ENCODE measurements at places on chromosomes 6 and 20.

GRCh38 chr20:33465481-33466302 is 22.1 kb upstream of the SNTA1 start:
- DNase-seq: no peak

- DNase-seq: peak; percentile 85
Measured at GRCh38 chr6:111805511-111806164, 67.6 kb downstream of the FYN start.

DNA sequence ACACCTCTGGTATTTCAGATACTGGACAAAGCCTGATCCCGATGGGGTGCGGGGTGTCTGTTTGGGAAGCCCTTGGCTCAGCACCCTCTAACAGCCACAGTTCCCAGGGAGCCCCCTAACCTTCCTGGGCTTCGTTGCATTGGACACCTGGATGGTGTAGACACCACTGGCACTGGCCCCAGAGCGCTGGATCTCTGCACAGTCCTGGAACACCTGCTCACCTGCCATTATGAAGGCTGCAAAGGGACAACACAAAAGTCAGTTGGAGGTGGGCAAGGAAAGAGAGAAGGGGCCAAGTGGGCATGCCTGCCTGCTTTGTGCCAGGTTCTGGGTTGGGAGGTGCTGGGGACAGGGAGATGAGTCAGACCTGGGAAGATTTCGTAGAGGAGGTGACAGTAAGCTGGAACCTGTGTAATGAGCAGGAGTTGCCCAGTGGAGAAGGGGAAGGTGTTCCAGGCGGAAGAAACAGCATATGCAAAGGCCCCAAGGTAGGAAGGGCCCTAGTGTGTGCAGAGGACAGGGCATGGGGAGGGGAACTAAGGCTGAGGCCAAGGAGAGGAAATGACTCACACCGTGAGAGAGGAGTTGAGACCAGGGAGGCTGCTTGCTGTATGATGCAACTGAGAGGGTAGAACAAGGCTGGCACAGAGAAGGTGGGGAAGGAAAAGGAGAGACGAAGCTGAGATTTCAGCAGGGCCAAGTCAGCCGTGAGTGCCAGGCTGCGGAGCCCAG is 34.9 kb downstream of the ANGPT4 start:
- peak; percentile 77 for DNase-seq

DNA sequence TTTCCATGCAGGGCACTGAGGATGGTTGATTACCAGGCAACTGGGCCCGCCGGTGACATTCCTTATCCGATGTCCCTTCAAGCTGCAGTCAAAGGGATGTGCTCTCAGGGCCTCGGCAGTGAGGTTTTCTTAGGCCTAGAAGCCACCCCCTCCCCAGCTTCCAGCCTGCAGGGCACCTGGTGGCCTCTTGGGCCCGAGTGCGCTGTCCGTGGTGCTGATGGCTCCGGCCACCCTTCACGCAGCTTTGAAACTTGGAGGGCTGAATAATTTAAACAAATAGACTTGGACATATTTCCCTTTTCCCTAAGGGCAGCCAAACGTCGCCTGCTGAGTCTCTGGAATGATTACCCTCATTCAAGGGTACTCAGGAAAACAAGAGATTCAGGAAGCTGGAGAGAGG is 8.9 kb upstream of the MLN start:
- peak; percentile 65 for DNase-seq

DNA sequence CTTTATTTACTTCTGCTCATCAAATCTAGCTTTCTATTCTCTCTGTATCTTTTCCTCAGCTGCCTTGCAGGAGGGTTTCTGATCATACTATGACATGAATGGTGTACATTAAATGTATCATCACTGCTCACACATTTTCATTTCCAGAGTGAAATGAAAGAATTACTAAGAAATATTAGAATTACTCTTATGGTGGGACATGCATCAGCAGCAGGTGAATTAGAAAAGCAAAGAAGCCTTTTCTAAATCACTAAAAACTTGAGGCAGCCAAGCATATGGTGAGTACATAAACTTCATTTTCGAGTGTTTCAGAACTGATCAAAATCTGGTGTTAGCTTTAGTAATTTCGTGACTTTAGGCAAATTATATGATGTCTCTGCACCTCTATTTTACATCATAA is 23.6 kb downstream of the IL17A start:
- DNase-seq: no peak

DNA sequence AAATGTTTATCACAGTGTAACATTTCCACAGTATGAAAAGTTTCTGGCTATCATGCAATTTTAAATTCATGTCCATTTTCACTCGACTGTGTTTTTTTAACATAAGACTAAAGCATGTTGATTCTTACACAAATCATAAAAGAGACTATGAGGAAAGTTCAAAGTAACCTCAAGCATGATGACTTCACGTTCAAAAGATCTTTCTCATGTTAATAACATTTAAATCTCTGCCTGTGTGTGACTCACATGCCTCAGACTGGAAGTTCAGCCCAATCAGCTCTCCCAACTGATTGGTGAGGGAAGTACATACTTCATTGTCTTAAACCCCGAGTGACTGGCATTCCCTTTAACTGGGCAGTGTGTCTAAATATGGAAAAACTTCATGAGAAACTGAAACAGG is 37.4 kb downstream of the ATXN1 start:
- DNase-seq: peak; percentile 97

GRCh38 chr6:170316071-170316470 is 9.5 kb downstream of the FAM120B start:
- DNase-seq: peak; percentile 59

DNA sequence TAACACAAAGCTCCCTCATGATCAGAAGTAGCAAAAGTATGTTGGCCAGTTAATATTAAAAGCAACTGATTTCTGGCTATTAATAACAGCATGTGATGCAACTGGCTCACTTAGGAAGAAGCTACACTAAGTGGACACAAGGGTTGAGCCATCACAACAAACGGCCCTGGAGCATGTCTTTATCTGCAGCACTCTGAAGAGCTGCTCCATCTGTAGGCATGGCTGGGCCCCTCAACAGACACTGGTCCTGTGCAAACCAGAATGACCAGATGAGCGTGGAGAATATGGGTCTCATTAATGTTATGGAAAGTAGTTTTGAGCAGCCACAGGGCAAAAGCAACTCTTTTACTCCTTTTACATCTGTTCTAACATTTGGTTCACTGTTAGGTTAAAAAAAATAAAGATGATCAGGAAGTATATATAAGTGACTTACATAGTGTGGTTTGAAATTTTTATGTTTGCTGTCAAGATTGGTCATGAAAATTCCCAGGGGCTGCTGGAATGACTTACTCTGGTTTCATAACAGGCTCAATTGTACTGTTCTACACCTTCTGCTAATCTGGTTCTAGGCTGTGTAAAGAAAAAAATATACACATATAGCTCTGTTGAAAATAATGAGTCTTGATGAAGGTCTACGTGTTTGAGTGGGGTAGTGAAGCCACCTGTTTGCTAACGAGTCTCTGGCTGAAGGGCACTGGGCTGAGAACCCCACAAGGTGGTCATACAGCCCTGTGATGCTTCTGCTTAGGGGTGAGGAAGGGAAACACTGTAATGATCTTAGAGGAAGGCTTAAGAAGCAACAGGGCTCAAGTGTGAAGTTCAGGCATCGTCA is 58.1 kb downstream of the INSM1 start:
- DNase-seq: no peak

DNA sequence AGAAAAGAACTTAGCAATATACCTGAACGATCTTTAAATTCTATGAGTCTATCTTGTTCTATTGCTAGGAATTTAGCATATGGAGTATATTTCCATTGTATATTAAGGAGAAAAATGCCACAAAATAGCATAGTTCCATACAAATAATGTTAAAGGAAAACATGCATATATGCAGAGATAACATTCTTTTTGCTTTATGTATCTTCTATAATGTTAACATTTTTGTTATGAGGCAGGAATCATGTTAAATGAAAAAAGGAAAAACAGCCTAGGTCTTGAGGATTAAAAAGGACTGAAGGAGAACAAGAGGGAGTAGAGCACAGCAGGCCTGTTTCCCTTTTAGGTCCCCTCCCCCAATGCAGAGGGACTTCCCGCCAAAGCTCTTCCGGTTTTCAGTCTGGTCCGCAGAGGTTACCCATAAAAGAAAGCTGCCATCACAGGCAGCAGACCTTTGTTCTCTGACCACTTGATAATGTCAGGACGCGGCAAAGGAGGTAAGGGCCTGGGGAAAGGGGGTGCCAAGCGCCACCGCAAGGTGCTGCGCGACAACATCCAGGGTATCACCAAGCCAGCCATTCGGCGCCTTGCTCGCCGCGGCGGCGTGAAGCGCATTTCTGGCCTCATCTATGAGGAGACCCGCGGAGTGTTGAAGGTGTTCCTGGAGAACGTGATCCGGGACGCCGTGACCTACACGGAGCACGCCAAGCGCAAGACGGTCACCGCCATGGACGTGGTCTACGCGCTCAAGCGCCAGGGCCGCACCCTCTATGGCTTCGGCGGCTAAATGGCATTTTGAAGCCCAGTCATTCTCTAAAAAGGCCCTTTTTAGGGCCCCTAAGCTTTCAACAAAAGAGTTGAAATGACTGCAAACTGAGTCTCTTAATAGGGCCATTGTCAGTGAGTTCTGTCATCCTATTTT is 108.4 kb upstream of the PRSS16 start:
- peak; percentile 83 for DNase-seq

- DNase-seq: peak; percentile 60
Measured at GRCh38 chr20:50110141-50111047, 2.6 kb downstream of the UBE2V1 start.

DNA sequence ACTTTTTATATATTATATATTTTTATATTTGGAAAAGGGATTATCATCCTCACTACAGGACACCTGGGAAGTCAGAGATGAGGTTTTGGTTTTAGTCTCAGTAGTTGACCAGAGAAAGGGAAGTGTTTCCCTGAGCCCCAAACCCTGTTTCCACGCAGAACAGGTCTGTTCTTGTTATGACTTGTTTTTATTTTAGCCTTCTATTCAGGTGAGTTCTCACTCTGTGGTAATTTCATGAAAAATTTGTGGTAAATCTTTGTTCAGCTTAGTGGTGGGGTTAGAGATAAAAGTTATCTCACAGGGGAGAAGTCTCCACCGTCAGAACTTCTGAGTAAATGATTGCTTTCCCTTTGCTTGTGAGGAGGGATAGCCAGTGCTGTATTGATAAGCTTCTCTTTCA is 224.9 kb downstream of the FARS2 start:
- no peak for DNase-seq

DNA sequence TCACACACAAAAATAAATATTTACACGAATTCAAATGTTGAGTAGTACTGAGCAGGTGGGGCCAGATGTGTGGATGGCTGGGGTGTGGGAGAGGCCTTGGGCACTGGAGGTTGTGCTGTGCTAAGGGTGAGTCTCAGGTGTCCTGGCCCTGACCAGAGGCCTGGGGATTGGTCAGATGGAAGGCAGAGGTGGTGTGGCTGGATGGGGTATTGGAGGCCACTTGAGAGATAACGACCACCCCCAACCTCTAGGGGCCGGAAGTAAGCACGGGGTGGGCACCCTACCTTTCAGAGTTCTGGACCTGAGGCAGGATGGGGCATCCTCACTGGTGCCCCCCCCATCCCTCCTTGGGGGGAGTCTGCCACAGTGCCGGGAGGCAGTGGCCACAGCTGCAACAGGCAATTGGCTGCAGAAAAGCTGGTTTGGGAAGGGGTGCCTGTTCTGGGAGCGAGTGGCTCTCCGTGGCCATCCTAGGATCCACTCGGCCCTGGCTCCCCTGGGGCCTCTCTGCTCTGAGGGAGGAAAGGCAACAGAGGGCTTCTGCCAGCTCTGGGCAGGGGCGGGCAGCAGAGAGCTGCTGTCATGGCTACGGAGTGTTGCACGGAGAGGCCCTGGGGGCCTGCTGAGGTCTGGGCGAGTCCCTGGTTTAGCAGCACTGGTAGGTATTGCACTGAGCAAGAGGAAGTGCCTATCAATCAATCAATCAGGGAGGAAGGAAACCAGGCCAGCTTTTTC is 87.6 kb downstream of the ASXL1 start:
- DNase-seq: no peak

- DNase-seq: no peak
Measured at GRCh38 chr20:41577129-41578009, 40.8 kb downstream of the CHD6 start.

DNA sequence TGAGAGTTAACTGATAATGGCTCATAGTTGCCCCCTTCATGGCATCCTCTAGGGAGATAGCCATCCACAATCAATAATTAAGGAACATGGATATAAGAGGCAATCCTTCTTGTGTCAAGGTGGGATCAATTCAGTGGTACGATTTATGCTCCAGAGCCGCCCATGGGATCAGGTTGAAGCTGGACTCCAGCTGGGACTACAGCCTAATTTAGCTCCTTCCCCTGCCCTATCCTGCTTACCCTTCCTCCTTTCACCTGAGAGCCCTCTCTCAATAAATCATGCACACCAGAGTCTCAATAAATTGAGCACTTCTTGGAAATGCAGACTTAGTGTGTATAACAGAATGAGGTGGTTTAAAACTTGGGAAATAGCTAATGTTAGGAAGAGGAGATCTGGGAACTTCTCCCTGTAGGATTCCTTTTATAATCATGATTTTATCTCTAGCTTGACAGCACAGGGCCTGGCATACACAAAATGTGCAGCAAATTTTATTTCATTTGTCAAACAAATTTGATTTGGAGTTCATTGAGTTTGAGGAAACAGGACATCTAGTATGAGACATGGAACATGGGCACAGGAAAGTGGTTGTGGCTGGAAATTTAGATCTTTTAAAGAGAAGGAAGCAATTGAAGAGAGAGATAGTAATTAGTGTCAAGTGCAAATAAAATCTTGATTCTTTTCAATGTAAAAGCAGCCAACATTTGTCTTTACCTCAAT is 28.6 kb upstream of the OGFRL1 start:
- DNase-seq: no peak

- DNase-seq: no peak
Measured at GRCh38 chr6:159261995-159262394, 92.8 kb downstream of the FNDC1 start.

GRCh38 chr20:37839432-37839827 is 63.5 kb upstream of the VSTM2L start:
- no peak for DNase-seq

- no peak for DNase-seq
Measured at GRCh38 chr6:84197708-84198107, 29.7 kb downstream of the CEP162 start.

DNA sequence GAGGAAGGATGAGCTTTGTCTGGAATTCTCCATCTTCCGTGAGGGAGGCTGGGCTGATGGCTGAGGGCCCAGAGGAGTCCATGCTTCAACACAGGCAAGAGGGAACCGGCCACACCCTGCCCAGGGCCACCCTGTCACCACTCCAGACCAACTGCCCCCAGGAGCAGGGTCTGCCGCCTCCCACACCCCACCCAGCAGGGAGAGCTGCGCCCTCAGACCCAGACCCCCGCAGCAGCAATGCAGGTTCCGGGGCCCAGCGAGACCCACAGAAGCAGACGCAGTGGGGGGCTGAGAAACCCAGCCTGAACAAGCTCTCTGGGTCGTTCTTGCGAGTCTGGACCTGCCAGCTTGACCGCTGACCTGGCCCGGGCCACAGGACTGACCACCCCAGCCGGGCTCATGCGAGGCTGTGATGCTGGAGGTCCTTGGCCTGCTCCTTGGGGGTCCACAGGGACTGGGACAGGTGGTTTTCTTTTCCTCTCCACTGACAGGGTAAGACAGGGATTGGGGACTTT is 25.0 kb downstream of the FRMD1 start:
- no peak for DNase-seq

GRCh38 chr6:107943626-107944439 is 14.2 kb downstream of the SEC63 start:
- no peak for DNase-seq

GRCh38 chr6:9412951-9413559 is 977.7 kb upstream of the SLC35B3 start:
- peak; percentile 65 for DNase-seq
